ENCODE measurements at places on chromosomes 4 and X. TPM values are rescaled to one million over a fixed set of nuclear protein-coding genes. Genes with fewer than 3 reads are reported as not detected.

WDR13 gene
- 139 TPM for total RNA-seq

CITED1 gene
- not detected for total RNA-seq

CACNA1F gene
- not detected for total RNA-seq

KLHL34 gene
- total RNA-seq, result not detected

FAM9C gene
- total RNA-seq, result under 0.01 TPM

MANBA gene
- total RNA-seq, result 59.7 TPM

VAMP7 gene
- total RNA-seq, result 23.4 TPM

All from bronchial smooth muscle cell (primary cell).